ENCODE measurements at places on chromosomes 7 and 10.

- DNase-seq: no peak
Observed at GRCh38 chr7:73429215-73429614, 4.4 kb upstream of the FZD9 start.

GRCh38 chr10:30724296-30724695, 94.7 kb upstream of the LYZL2 start:
- DNase-seq: peak; percentile 32

- no peak for DNase-seq
Observed at GRCh38 chr7:48964074-48964473, 39.7 kb downstream of the CDC14C start.

DNA sequence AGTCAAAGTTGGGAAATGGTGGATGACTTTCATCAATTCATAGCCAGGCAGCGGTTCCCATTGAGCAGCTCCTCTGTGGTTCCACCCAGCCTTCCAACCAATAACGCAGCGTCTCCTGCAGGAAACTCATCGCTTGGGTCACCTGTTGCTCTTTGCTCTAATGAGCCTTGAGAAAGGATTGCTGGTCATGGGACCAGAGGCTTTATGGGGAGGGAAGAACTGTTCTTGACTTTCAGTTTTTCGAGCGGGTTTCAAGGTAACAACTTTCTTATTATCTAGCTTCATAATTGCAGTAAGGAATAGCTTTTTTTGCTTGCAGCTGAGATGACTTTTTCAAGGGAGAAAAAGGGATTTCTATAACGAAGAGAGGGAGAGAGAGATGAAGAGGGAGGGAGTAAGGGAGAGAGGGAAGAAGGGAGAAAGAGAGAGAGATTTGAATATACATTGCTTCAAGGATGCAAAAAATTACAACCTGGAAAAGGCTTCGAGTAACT, 405 bp upstream of the ENTPD1 start:
- DNase-seq: no peak

DNA sequence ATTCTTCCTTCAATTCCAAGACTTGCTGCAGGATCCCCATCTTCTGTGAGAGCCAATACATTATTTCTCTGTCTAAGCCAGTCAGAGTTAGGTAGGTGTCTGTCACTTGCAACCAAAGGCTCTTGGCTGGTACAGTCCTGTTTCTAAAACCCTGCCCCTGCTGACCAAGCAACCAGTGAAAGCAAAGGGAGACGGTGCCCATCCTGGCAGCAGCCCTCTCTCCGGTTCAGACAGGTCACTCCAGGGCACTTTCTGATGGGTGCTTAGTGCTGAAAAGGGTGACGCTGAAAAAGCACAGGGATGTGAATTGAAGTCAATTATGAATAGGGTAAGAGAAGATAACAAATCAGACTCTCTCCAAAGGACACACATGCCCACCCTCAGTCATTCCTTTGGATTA, 37.5 kb downstream of the SPOCK2 start:
- DNase-seq: no peak

DNA sequence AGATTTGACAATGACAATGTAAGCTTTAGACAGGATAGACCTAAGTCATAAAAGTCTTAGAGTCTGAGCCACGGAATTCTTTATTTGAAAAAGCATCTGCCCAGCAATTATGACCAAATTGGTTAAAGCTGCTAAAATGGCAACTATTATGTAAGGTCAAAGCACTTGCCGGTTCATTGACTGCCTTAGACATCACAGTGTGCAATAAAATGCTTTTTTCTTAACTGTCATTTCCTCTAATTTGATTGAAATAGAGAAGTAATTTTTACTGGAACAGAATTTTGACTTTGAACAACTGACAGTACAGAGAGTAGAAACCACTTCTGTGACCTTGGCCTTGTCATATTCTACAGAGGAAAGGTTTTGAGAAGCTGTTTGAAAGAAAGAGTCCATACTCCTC, 142.9 kb downstream of the THSD7A start:
- DNase-seq: no peak

- DNase-seq: no peak
Observed at GRCh38 chr10:116997015-116997414, 8.0 kb downstream of the SHTN1 start.
